ENCODE measurements at places on chromosomes 13 and 19.

DNA sequence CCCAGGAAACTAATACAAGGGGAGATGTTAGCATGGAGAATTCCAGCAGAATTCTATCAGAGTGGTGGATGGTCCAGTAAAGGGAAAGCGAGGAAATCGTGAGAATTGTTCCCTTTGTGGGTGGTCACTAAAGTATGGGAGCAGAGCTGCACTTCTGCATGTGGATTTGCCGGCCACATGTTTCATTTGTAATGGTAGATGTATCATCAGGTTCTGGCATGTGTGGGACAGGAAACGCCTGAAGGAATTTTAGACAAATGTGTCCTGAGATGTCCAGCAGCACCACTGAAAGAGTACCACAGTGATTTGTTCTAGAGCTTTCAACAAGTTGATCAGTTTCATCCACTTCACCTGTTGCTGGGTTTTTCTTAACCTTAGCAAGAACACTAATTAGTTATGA is 308.4 kb downstream of the SHISA2 start:
- no peak for ATAC-seq

DNA sequence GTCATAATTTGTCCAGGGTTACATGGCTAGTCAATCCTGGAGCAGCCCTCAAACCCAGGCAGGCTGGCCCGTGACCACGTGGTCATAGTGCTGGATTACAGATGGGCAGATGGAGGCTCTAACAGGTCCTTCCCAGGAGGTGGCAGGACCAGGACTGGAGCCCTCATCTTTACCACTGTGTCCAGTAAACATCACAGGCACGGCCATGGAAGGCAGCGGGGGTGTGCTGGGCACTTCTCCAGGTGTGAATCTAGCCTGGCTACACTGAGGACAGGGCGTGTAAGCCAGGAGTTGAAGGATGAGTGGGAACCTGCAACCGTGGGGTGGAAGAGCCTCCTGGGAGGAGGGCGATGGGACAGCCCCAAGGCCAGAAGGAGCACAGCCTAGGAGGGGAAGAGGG is 6.1 kb downstream of the CIC start:
- no peak for ATAC-seq

DNA sequence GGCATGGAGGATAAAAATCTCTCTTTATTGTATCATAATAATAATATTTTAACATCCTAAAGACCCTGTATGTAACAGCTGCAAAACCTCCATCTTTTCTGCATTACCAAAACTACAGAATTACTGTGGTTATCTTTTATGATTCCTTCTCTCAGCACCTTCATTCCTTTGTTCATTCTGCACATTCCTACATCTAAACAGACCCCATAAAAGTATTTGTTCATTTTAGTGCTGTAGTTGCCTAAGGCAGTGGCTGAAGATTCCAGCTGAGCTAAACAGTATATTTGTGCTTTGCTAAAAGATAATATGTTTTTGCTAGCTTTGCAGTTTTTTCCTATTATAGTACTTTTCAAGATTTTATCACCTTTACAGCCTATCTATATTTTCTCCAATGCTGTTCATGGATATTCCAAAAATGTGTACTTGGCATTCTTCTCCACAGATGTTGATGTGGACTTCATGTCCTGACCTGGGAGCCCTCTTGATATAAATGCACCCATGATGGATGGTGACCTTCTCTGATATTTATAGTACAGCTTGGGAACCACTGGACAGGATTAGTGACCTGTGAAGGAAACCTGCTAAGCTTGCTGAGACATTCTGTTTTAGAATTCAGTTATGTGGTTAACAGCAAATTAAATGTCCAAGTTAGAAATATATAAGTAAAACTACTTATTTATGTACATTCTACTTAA is 2832.9 kb upstream of the PCDH20 start:
- ATAC-seq, result no peak

DNA sequence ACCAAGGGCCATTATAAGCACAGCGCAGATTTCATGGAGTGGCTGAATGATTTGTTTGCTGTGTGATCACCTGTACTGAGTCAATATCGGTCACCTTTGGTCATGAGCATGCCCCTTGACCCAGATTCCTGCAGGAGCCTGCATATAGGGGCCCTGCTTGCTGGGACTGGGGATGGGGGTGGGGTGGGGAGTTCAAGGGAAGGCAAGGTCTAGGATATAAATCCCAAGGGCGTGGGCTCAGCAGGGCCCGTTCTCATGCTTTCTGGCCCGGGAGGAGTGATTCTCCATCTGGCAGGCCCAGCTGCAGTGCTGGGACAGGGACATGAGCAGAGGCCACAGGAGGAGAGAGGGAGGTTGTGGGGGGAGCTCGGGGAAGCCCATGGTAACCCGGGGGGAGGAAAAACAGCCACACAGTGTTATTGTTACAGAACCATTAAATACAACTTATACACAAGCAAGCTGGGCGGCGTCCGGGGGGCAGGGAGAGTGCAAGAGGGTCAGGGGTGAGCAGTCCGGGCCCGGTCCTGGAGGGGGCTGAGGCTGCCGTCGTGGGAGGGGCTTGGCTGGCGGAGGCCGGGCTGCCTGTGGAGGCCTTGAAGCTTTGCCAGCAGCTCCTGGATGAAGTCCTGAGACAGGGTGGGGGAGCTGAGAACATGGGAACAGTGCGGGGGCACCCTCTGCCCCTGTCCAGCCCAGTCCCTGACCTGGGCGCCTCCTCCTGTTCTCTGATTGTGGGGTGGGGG is 5.2 kb downstream of the PPP1R14A start:
- ATAC-seq, result no peak

DNA sequence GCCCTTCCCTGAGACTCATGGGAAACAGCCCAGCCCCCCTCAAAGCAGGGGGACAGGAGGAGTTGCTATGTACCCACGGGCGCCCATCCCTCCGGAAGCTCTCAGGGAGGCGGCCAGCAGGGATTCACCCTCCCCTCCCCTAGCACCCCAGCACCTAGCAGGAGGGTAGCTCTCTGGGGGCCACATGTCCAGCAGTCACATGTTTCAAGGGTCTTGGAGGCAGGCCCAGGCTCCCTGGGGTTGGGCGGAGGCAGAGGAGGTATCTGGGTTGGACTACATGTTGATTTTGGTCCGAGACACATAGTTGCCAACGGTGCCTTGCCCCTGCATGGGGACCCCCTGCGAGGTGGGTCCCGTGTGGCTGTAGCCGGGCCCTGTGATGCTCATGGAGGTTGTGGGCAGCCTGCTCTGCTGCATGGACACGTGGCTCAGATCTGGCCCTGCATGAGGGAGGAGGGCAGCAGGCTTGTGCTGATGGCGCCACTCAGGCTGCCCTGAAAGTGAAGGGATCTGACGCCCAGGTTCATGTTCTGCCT is 7.0 kb upstream of the RNF6 start:
- no peak for ATAC-seq

DNA sequence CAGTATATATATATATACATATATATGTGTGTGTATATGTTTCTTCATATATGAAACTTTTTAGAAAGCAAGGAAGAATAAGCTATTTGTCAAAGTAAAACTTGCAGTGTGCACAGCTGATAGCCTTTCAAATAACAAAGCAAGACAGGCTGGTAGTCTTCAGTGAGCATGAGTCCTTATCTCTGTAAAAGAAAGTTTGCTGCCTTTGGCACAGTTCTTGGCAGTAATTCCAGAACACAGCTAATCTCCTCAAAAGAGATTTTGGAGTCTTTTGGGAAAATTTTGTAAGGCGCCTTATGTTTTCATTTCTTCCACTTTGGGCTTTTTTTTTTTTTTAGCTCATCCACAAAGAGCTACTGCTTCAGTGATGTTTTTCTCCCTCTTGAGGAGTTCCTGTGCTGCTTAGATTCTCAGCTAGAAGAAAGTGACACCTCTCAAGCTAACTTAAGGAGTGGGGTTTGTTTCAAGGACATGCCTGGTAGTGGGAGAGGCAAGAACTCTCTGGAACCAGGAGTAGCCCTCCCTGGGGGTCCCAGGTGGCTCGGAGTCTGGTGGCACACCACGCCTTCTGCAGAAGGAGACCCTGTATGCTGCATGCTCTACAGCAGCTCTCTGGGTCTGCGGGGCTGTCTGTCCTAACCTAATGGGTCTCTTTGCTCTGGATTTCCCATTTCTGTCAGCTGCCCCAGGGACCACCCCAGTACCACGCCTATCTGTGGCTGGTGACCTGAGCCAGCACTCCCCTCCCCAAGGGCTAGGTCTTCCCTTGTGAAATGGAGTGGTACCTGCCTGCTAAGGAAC is 58.8 kb downstream of the TNFRSF19 start:
- ATAC-seq, result no peak

DNA sequence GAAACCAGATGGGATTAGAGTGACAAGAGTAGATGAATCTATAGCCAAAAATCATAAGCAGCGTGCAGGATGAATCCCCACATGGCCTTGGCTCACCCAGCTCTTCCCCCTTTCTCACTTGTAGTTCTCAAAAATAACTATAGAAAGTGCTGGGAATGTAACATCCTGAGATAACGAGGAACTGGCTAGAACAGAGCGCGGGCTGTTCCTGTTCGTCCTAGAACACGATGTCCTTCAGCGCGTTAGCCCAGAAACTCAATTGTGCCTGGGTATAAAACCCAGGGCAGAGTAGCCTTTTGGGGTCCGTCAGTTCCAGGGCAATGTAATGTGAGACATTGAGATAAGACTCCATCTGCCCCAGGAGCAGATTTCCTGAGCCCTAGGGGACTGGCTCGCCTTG is 326.2 kb downstream of the TSHZ3 start:
- ATAC-seq, result no peak

DNA sequence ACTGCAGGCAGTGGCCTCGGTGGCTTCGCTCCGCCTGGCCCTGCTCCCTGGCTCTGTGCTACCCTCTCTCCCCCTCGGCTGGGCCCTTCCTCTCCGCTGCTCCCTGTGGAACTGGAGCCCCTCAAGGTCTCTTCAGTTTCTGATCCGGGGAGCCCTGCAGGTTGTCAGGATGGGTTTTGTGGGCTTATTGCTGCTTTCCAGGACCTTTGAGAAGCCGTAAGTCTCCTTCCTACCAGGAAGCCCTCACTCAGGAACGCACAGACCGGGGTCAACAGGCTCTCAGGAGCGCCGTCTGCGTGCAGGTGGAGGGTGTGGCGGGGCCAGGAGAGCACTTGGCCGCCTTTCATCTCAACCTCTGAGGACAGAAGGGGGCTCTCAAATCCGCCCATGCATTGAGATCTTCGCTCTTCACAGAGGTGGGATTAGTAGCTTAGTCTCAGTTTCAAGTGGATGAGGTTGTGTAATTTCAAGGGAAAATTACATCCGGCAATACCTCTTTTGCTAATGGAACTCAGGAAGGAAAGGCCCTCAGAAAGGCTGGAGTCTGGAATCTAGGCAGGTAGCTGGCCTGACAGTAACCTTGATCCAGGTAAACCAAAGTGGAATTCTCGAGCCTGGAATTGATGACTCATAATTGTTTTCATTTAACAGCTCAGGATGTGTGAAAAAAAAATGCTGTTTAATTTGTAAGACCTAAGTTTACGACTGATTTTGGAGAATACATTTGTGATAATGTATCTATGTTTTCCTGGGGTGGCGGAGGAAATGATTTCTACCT is 102.0 kb downstream of the ATP11A start:
- no peak for ATAC-seq

- no peak for ATAC-seq
These were observed 1.7 kb downstream of the MIER2 start for GRCh38 chr19:342801-343421.

Data from activated T-helper 17 cell treated with anti-CD3 and anti-CD28 coated beads, Interleukin-2, amount 50 U/mL, for 72 hours (primary cell).